ENCODE measurements at places on chromosomes 5 and 9.

DNA sequence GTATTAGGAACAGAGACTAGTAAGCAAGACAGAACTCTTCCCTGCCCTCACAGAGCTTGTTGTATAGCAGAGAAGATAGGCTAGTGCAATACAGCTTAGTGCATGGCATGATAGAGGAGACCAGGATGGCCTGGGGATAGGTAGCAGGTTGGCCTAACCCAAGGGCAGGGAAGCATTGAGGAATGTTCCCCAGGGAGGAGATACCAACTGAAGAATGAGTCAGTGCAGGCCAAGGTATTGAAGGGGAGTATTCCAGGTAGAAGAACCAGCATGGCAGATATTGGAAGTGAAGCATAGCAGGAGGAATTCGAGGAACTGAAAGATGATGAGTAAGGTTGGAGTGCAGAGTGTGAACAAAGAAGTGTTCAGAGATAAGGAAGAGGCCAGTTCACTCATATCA, 138.6 kb upstream of the DHFR start:
- no peak for DNase-seq

- DNase-seq: no peak
These were observed 217.0 kb downstream of the TMEM38B start for GRCh38 chr9:105911104-105911911.

DNA sequence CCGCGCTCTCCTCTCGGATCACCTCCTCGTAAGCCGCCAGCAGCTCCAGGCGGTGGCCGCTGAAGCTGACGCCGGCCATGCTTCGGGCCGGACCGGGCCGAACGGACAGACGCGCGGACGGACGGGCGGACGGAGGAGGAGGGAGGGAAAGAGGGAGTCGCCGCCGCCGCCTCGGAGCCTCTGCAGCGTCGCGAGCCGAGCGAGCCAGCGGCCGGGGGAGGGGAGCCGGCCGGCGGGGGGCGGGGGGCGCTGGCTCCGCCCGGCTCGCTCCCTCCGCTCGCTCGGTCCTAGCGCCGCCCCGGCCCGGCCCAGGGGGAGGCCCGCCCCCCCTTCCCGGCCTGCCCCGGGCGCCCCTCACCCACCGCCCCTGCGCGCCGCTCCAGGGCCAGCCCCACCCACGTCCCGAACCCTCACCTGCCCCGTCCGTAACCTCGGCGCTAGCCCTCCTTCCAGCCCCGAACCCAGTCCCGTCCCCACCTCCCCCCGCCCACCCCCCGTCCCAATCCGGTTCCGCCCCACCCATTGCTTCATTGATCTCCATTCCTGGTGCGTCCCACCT, at the start of gene DBN1:
TSS of gene DBN1 (minus strand) at position 192 of the 559 bp plus-strand sequence. CDS start at position 79, 113 bp downstream.
- DNase-seq: peak; percentile 28

DNA sequence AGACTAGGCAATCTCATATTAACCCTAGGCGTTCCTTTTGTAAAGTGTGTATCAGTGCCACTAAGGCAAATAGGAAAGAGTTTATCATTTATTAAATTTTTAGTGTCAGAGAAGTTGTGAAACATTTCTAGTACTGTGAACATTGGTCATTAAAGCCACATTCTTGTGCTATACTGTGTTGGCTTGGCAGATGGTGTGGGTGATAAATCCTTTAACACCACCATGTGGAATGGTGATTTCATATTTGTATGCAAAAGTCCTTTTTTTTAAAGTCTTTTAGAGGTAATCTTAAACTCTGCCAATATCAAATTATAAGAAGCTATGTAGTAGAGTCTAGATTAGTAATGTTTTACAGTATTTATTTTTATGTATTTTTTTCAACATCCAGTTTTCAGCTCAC, 18.1 kb downstream of the SLC12A2 start:
- peak; percentile 42 for DNase-seq

GRCh38 chr5:122187426-122187825, 58.1 kb downstream of the ZNF474 start:
- no peak for DNase-seq

- peak; percentile 52 for DNase-seq
These were observed 187.7 kb upstream of the POU5F2 start for GRCh38 chr5:93929131-93929530.

DNA sequence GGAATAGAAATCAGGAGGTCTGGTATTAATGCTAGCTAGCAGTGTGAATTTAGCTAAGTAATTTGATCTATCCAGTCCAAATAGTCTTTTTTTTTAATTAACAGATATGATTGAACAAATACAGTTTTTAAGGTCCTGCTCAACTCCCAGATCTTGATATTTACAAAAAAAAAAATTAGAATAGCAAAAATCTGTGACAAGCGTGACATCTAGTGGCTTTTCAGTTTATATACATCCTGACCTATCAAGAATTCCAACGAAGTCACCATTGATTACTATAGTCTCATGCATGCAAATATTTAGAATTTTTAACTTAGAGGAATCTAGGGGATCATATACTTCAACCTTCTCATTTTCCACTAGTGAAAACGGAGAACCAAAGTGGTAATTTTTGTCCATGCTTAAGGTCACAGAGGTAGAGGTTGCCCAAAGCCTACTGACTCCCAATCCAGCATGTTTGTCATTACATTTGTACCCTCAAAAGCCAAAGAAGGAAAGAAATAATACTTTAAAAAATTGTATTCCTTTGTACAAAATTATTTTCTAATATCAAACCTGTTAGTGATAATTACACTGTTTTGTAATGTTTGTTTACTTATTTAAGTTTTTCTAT, 17.6 kb upstream of the TARS1 start:
- DNase-seq: peak; percentile 76

- DNase-seq: no peak
These were observed 79.4 kb downstream of the FER start for GRCh38 chr5:108827131-108827530.

- DNase-seq: no peak
These were observed 64.9 kb downstream of the SERINC5 start for GRCh38 chr5:80190960-80191359.

GRCh38 chr5:80184235-80185023, 71.4 kb downstream of the SERINC5 start:
- DNase-seq: no peak

DNA sequence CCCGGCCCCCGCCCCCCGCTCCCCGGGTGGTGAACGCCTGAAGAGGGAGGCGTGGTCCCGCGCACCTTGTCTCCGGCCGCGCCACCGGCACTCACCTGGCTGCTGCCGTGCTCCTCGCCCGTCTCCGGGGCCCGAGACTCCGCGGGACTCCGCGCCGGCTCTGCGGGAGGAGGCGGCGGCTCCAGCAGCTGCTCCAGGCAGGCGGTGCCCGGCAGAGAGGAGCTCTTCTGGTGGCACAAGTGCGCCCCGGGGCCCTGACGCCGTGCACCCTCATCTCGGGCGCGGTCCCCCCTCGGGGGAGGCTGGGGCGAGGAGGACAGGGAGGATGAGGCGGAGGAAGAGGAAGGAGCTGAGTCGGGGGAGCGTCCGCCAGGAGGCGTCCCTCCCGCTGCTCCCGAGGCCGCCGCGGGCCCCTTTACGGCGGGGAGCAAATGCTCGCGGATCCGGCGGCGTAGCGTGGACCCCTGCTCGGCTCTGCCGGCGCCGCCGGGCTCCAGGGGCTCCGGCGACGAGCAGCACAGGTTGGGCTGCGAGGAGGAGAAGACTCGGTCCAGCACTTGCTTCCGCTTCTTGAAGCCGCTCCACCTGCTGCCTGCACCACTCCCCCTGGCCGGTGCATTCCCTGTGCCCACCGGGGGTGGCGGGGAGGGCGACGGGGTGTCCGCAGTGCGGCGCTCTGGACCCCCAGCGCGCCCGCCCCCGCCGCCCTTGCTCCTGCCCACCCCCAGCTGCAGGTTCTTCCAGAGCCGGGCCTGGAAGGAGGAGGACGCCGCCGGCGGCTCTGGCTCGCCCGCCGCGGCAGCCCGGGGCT, 928 bp downstream of the MCTP1 start:
- DNase-seq: no peak

All from fibroblast of mammary gland (primary cell).